ENCODE measurements at places on chromosomes 7 and 10.
A peak's percentile ranks its signal among the peaks of the same experiment; 100 is the strongest.

GRCh38 chr10:131464789-131465188 is 153.3 kb upstream of the TCERG1L start:
- no peak for DNase-seq

GRCh38 chr10:29649561-29650551 is 15.1 kb upstream of the SVIL start:
- no peak for DNase-seq

- DNase-seq, result no peak
These were observed 478.7 kb downstream of the GRM8 start for GRCh38 chr7:126774077-126774476.

- DNase-seq, result no peak
These were observed 2.2 kb upstream of the RAMP3 start for GRCh38 chr7:45155357-45155900.

- DNase-seq, result no peak
These were observed 1005.5 kb downstream of the KCNMA1 start for GRCh38 chr10:76631884-76632766.

DNA sequence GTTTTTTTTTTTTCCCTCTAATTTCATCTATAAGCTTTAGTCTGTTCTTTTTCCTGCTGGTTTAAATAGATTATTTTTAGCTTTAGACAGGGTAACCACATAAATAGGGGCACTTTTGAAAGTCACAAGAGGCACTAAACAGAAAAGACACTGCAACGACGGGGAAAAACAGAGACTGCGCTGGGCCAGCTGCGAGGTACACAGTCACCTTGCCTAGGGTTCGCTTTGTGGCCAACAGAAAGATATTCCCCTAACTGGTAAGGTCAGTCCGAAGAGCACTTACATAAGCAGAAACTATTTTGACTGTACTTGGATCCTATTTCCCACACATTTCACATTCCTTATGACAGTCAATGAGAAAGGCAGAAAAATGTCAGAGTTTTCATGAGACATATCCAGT is 175.6 kb upstream of the PHF14 start:
- DNase-seq, result no peak

DNA sequence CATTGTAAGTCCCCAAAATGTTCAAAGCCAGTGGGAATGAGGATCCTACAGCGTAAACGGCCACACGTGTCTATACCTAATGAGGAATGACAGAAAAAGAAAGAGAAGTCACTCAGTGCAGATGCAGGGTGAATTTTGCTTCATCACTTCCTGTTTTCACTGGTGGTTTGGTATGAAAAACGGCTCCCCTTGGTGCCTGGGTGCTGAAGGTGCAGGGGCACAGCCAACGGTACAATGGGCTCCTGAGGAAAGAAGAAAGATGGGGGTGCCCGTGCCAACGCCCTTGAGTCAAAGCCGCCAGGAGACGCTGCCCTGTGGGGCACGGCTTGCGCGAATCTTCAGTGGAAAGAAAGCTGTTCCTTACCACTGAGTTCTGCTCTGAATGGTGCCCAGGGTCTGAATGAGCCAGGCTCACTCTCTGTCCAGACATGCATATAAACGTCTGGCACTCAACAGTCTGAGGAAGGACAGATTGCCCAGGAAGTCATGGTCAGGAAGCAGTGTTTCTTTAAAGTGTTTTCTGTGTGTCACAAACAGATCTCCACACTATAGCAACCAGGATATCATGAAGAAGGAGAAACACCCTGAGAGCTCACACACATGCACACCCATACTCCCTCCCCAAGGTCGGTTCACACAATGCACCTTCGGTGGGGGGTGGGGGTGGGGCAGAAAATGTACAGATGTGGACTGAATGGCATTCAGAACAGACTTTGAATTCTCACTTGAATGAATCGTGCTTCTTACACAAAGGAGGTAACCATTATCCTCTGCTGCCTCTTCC is 105.8 kb downstream of the ELMO1 start:
- DNase-seq, result peak; percentile 82

- no peak for DNase-seq
These were observed 461 bp upstream of the WIPF3 start for GRCh38 chr7:29805886-29806207.

- DNase-seq, result no peak
These were observed 79.8 kb upstream of the NEBL start for GRCh38 chr10:20976891-20977290.

DNA sequence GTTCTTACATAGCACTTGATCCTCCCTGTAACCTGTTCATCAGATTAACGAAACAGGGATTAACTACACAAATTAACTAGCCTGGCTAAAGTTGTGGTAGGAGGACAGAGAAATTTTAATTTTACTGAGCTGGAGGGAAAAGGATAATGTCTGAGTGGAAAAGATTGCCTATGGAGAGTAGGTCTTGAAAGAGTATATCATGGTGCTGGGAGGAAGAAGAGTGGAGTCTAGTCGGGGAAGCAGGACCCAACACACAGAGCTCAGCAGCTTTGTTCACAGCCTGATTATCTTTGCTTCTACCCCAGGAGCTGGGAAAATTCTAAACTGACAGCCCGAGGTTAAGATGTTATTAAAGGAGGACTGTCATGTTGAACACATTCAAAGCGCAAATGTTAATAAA is 6.1 kb upstream of the KDM7A start:
- no peak for DNase-seq
